HuH-7.5 (cell line): ENCODE measurements at places on chromosomes 16 and 17.

DNA sequence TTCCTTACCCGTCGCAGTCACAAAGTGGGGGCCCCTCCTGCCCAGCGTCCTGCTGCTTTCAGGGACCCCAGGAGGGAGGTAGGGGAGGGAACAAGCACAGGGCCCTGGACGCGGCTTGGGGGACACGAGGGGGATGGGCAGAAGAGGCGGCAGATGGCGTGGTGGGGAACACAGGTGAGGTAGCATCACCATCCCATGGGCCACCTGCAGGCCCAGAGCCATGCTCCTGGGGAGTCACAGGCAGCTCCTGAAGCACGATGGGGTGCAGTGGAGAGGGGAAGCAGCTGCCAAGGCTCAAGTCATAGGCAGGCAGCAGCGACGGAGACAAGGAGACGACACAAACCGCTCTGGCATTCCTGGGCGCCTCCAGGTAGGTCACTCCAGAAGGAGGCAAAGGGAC, 10.8 kb downstream of the UNKL start:
- DNase-seq, result no peak

- no peak for DNase-seq
Observed at GRCh38 chr16:47734081-47734857, 273.1 kb downstream of the PHKB start.

DNA sequence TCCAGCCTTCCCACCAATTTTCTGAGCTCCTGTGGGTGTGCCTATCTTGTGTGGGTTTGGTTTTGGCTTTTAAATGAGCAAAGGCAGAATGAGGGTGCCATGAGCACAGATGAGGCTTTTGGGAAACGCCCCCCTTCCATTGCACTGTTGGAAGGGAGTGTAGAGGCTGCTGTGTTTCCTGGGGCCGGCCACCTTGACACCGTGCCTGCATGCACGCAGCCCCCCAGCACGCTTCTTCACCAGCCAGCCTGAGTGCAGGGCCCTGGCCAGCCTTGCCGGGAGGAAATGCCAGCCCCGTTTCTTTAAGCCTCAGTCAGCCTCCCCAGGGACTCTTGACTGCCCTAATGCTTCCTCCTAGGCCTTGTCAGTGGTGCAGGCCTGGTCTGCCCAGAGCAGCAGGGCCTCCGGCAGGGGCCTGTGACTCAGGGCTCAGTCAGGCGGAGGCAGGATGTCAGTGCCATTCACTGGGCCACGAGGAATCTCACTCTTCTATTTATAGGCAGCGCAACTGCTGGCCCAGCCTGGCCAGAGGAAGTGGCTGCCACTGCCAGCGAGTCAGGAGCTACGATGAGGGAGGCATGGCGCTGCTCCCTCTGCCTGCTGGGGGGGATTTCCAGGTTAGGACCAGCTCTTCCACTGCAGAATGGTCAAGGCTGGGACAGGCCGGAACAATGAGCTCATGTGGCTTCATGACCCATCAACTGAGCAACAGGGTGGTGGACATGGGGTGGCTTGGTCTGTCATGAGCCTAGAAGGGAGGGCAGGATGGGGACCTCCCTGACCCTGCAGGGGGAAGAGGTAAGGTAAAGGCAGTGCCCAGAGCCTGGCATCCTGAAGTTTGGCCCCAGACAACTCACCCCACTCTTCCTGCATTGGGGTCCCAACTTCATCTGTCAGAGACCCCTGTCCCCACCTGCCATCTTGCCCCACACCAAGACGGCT, 205.2 kb downstream of the RAB11FIP4 start:
- DNase-seq, result no peak

DNA sequence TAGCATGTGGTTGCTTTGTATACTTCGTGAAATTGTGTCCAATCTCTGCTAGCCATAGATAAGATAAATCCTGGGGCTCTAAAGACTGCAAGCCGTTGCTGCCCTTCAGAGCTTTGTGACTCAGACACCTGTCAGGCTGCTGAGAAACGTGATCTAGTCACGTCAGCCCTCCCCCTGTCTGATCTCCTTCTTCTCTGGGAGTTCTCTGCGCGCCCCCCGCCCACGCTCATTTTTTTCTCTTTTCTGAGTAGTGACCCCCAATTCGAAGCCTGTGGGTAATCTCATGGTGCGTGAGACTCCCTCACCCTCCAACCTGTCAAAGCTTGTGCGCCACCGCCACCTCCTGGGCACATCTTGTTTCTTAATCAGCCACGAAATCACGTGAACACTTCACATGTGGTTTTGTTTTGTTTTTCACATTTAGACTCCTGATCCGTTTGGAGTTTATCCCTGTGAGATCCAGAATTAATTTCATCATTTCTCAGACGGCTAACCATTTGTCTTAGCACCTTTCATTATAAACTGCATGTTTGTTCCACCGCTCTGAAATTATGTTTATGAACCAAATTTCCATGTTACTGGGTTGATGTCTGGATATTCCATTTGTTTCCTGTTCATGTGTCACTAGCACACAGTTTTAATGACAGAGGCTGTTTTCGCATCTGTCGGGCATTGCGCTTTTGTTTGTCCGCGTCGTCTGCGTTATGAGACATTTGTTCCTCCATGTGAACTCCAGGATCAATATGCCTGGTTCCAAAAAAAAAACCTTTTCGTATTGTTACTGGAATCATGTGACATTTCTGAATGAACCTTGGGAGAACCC, 977 bp upstream of the ZNF778 start:
- DNase-seq, result peak; percentile 92

DNA sequence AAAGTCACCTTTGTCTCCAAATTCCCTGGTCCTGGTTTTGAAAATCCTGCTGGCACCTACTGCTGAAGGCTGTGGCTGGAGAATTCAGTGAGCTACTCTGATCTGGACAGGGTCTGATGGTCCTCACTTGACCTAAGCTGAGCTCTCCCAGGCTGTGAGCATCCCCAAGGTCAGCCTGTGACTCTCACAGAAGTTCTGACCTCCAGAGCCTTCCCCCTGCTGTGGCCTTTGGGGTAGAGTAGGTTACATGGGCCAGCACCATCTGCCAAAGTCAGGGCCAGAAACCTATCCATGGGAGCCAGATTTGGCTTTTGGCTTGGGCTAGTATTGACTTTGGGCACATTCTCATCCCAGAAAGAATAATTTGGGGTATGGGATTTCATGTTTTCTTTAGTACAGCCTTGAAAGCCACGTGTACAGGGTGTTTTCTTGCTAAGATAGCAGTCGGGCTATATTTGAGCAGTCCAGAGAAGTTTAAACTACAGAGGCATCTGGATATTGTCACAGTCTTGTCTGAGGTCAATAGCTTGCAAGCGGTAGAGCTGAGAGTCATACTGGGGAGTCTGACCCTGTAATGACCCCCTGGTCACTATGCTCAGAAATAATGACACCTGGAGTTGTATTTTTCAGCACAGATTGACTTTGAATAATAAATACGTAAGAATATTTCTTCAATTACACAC, 6.2 kb upstream of the AGRP start:
- DNase-seq, result no peak

- peak; percentile 52 for DNase-seq
Observed at GRCh38 chr17:64507413-64507782, 621 bp downstream of the CEP95 start.

GRCh38 chr16:88533381-88533917, 36.8 kb upstream of the ZC3H18 start:
- no peak for DNase-seq

- peak; percentile 74 for DNase-seq
Observed at GRCh38 chr16:2838928-2839327, 8.8 kb downstream of the ZG16B start.

DNA sequence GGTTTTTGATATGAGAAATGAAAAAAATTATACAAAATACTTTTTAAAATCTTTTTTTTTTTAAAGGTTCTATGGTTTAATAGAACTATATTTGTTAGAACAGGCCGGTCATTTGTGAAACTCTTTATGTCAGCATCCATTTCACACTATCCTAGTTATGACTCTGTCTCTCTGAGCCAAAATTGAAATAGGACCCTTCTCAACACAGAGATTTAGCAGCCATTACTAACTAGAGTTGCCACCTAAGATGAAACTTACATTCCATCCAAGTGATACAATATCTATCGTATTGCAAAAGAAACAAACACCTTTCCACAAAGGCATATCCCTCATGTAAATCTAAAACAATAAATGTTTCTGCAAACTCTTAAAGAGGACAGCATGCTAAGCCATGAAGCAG, 249.8 kb downstream of the CDH11 start:
- DNase-seq, result no peak
